ENCODE measurements at places on chromosomes 2 and 18.

DNA sequence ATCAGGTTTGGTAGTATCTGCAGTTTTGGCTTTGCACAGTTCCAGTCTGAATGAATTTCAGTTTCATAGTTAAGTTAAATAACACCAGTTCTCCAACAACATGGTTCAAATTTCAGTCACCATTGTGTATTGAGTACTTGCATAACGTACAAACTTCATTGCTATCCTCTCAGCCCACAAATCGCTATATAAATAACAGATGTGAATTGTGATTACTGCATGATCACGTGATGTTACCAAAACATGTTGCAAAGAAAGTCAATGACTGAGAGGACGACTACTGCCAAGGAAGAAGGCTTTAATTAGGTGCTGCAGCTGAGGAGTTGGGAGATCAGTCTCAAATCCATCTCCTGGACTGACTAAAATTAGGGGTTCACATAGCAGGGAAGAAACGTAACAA lies 48.2 kb downstream of the COL4A4 start:
- no peak overlapping the region for H3K4me3 ChIP-seq
- no peaks in the 10 kb centered on the region for H3K36me3 ChIP-seq
- H3K4me1 ChIP-seq = no peaks in the 10 kb centered on the region
- no peak for DNase-seq

DNA sequence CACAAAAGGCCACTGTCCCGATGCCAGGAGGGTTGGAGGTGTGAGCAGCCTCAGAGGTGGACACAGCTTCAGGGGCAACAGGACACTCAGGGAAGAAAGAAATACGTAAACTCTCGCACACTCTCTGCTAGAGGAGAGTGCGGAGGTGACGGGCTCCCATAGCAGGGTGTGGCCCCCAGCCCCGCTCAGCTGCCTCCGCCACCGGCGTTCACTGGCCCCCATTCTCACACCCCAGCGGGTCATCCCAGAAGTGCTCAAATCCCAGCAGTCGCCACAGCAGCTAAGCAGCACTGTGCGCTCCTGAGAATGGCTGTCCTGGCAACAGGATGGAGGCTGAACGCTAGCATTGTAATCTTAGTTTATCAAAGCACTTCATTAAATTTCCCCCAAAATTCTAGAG lies 315.6 kb upstream of the SALL3 start:
- no peaks in the 10 kb centered on the region for H3K36me3 ChIP-seq
- no peak for DNase-seq
- no peak overlapping the region for H3K4me3 ChIP-seq
- H3K4me1 ChIP-seq = no peaks in the 10 kb centered on the region

DNA sequence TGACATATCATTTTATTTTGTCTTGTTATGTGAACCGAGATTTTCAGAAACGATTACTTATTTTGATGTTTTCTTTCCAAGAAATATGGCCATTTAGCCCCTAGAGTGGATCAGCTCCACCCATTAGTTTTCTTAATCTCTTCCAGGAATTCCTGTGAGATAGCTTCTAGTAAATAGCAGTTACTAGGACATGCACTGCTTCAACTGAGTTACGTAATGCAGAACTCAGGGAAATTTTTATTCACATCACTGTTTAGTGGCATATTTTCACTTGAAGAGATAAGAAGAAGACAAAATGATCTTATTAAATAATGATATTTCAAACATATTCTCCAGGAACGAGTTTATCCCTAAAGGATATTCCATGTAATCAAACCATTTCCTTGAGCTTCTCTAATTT lies 573.5 kb upstream of the CNTNAP5 start:
- no peak for DNase-seq
- no peak overlapping the region for H3K4me3 ChIP-seq
- H3K36me3 ChIP-seq = no peaks in the 10 kb centered on the region
- no peak overlapping the region for H3K27ac ChIP-seq

DNA sequence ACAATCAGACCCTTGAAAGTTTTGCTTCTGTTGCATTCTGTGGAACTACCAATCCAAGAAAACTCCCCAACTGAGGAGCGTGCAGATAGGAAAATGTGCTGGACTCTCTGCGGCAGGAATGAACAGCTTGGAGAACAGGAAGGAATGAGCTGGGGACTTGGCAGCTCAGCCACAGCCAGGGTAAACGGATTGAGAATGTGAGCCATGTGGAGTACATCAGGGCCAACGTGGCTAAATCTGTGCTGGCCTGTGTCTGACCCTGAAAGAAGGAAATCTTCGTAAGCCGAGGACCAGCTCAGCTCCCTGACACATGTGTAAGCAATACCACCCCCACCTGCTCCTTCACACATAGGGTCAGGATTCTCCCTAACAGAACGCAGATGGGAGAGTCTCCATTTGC lies 1023.7 kb downstream of the BCL11A start:
- no peaks in the 10 kb centered on the region for H3K27me3 ChIP-seq
- no peaks in the 10 kb centered on the region for H3K36me3 ChIP-seq
- DNase-seq = no peak
- no peak overlapping the region for H3K27ac ChIP-seq
- no peaks in the 10 kb centered on the region for H3K4me1 ChIP-seq
- H3K4me3 ChIP-seq = no peak overlapping the region

DNA sequence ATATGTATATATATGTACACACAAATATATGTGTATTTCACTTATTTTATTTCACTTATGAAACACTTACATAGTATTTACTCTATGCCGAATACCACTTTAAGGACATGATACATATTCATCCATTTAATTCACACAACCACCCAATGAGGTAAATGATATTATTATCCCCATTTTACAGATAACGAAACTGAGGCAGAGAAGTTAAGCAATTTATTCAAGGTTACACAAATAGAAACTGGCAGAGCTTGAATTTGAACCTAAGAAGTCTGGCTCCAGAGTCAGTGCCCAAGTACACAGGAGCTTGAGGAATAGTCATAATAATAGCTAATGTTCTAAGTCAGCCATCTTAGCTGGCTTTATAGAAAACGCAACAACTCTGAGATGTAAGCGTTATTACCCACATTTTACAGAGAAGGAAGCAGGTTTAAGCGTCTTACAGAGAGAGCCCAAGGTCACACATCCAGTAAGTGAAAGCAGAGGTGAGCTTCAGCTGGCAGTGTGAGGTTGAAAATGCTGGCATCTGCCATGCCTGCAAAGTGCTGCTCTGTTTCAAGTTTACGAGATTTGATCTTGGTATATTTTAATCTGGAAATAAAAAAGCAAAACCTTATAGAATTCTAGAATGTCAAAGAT lies 326.9 kb downstream of the LPIN1 start:
- H3K27ac ChIP-seq = no peak overlapping the region
- H3K4me1 ChIP-seq = no peaks in the 10 kb centered on the region
- no peak for DNase-seq
- no peak overlapping the region for H3K4me3 ChIP-seq
- H3K27me3 ChIP-seq = no peaks in the 10 kb centered on the region

GRCh38 chr2:100893392-100894104 lies 73.6 kb downstream of the NPAS2 start:
- H3K4me3 ChIP-seq = no peak overlapping the region
- H3K36me3 ChIP-seq = no peaks in the 10 kb centered on the region
- no peak overlapping the region for H3K27ac ChIP-seq

GRCh38 chr2:173983391-173983871 lies 18.3 kb upstream of the SP3 start:
- H3K27ac ChIP-seq = no peak overlapping the region
- no peaks in the 10 kb centered on the region for H3K27me3 ChIP-seq
- DNase-seq = no peak
- no peaks in the 10 kb centered on the region for H3K36me3 ChIP-seq
- no peaks in the 10 kb centered on the region for H3K4me1 ChIP-seq
- H3K4me3 ChIP-seq = no peak overlapping the region

DNA sequence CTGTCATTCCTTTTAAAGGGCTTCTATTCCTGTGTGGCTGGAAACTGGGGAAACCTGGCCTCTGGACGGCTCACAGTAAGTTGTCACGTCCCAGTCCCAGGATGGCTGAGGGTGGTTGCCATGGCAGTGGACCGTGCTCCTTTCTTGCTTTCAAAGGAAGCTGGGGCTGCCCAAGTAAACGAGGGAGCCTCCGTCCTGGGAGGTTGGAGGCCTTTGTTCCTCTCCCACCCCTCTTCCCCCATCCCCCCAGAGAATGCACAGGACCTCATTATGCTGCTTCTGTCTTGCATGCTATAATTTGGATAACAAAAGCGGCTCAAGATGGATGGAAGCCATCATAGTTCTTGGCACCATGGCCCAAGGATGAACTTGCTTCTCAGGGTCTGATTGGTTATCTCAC lies 325.5 kb upstream of the HS6ST1 start:
- peak overlapping the region; percentile 15 for H3K4me3 ChIP-seq
- peaks cover 14% of the 10 kb centered on the region for H3K4me1 ChIP-seq
- no peaks in the 10 kb centered on the region for H3K36me3 ChIP-seq

GRCh38 chr18:58567453-58568196 lies 61.3 kb downstream of the ALPK2 start:
- no peak overlapping the region for H3K27ac ChIP-seq
- DNase-seq = no peak
- no peak overlapping the region for H3K4me3 ChIP-seq
- no peaks in the 10 kb centered on the region for H3K36me3 ChIP-seq

DNA sequence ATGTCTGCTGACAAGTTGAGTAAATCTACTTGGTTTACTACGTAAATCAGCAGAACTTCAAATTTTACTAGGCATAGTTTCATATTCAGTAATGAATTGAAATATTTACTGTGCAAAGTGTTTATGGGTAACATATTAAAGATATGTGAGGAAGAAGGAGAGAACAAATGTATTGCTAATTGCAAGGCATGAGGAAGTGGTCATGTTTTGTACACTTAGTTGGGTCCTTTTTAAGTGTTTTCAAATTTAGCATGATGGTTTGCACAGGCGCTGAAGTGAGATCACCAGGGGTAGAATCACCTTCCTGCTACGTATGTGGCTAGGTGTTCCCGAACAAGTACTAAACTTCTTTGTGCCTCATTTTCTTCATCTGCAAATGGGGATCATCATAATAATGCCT lies 1534.4 kb downstream of the LRP1B start:
- no peak overlapping the region for H3K4me3 ChIP-seq
- H3K36me3 ChIP-seq = no peaks in the 10 kb centered on the region
- no peak for DNase-seq
- H3K27ac ChIP-seq = no peak overlapping the region
- no peaks in the 10 kb centered on the region for H3K27me3 ChIP-seq

- DNase-seq = peak; percentile 87
- no peaks in the 10 kb centered on the region for H3K4me1 ChIP-seq
- H3K4me3 ChIP-seq = peak overlapping the region; percentile 82
- no peaks in the 10 kb centered on the region for H3K36me3 ChIP-seq
Observed at GRCh38 chr18:31101183-31102024, 817 bp downstream of the DSC2 start.

- H3K27me3 ChIP-seq = no peaks in the 10 kb centered on the region
- H3K4me1 ChIP-seq = no peaks in the 10 kb centered on the region
- H3K36me3 ChIP-seq = no peaks in the 10 kb centered on the region
- no peak overlapping the region for H3K4me3 ChIP-seq
- no peak for DNase-seq
- H3K27ac ChIP-seq = no peak overlapping the region
Observed at GRCh38 chr18:24089076-24089475, 49.8 kb upstream of the CABYR start.

GRCh38 chr2:109467701-109468100 lies 146.1 kb downstream of the SEPTIN10 start:
- no peak for DNase-seq
- H3K4me3 ChIP-seq = no peak overlapping the region
- no peaks in the 10 kb centered on the region for H3K36me3 ChIP-seq
- no peak overlapping the region for H3K27ac ChIP-seq

- no peak overlapping the region for H3K27ac ChIP-seq
- H3K36me3 ChIP-seq = no peaks in the 10 kb centered on the region
- H3K4me1 ChIP-seq = no peaks in the 10 kb centered on the region
- no peak for DNase-seq
Observed at GRCh38 chr18:79763407-79763806, 34.3 kb upstream of the KCNG2 start.

GRCh38 chr2:188403676-188404075 lies 112.0 kb downstream of the GULP1 start:
- H3K27ac ChIP-seq = no peak overlapping the region
- no peaks in the 10 kb centered on the region for H3K4me1 ChIP-seq
- 0 out of 2 replicates have a peak, but pooled peaks cover 3% of the 10 kb centered on the region for H3K36me3 ChIP-seq
- no peak for DNase-seq
- no peaks in the 10 kb centered on the region for H3K27me3 ChIP-seq
- no peak overlapping the region for H3K4me3 ChIP-seq

- H3K4me3 ChIP-seq = no peak overlapping the region
- H3K4me1 ChIP-seq = no peaks in the 10 kb centered on the region
- H3K27ac ChIP-seq = no peak overlapping the region
- no peak for DNase-seq
- no peaks in the 10 kb centered on the region for H3K36me3 ChIP-seq
Observed at GRCh38 chr2:180662521-180662920, 317.9 kb upstream of the UBE2E3 start.

GRCh38 chr2:215517391-215517790 lies 81.5 kb upstream of the FN1 start:
- H3K4me1 ChIP-seq = no peaks in the 10 kb centered on the region
- H3K36me3 ChIP-seq = no peaks in the 10 kb centered on the region
- no peak for DNase-seq
- no peak overlapping the region for H3K27ac ChIP-seq
- H3K4me3 ChIP-seq = no peak overlapping the region
- no peaks in the 10 kb centered on the region for H3K27me3 ChIP-seq

DNA sequence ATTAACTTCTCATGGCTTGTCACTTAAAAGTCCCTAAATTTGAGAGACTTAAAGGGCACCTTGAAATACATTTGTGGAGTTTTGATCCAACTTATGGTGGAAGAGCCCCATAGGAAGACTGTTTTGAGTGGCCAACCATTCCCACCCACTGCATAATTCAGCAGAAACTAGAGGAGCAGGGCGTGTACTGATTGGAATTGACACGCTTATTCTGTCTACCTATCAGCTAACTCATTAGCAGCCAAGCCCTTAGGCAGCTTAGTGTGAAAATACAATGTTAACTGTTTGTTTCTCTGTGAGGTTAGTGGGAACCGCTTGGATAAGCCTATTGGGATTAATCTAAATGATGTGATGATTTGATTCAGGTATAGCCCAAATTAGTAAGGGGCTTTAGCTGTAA lies 6.4 kb downstream of the LGALSL start:
- H3K4me1 ChIP-seq = no peaks in the 10 kb centered on the region
- H3K4me3 ChIP-seq = no peak overlapping the region
- H3K27ac ChIP-seq = 0 out of 2 replicates have a peak overlapping the region, but pooled peaks have one; percentile 7
- no peak for DNase-seq

DNA sequence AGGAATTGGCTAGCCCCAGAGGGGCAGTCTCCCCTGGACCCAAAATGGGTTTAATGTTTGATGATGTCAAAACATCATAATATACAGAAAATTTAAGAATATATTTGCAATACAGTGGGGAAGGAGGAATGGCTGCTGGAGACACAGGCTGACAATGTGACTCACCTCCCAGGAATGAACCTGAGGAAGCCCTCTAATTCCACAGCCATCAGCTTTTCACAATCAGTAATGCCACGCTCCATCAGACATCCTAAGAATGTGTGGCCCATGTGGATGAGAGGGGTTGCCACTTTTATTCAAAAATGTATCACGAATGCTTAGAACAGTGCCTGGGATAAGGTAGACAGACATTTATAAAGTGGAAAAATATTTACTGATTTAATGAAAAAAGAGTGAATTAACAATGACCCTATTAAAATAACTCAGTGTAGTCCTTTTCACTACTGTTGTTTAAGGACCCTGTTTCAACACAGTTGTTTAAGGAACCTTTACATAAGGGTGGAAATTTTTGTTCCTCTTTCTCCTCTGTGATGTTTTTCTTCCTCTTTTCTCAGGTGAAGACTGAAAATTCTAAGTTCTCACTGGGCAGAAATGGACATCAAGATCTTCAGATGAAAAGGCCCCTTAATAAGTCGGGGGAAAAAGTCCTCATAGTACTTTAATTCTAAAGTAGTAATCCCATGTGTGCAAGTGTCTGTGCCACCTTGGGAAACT lies 17.5 kb upstream of the TMEM163 start:
- H3K4me3 ChIP-seq = no peak overlapping the region
- no peaks in the 10 kb centered on the region for H3K27me3 ChIP-seq
- no peak for DNase-seq
- H3K36me3 ChIP-seq = no peaks in the 10 kb centered on the region
- H3K27ac ChIP-seq = no peak overlapping the region

Measured in H1 (cell line).